ENCODE measurements at places on chromosomes 13 and 19.

- peak; percentile 84 for DNase-seq
Observed at GRCh38 chr13:64371045-64371444, 2859.1 kb downstream of the PCDH9 start.

DNA sequence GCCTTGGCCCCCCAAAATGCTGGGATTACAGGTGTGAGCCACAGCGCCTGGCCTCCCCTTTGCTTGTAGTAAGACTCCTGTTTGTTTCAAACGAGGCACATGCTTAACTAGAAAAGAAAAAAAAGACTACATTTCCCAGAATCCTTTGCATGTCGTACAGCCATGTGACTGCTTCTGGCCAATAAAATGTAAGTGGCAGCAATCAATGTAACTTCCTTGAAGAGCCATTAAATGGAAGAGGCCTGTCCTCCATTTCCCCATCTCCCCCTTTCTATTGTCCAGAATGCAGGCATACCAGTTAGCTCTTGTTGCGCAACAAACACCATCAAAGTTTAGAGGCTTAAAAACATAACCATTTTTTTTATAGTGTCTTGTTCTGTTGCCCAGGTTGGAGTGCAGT, 10.4 kb upstream of the GPR32 start:
- peak; percentile 64 for DNase-seq

DNA sequence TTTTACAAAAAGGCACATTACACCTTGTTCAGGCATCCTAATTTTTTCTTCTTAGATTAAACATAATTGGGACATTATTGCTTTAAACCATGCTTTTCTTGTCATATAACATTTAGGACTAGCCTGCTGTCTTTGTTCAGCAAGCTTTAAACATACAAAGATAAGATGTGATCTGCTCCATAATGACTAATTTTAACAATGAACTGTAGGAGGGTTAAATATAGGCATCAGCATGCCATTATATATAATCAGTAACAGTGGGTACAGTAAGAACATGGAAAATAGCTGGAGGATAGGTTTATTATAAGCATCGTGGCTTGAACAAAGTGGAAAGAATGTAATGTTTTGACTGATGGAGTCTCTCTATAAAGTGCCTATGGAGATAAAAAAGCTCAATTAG, 661.7 kb downstream of the SLITRK6 start:
- DNase-seq, result no peak

- DNase-seq, result peak; percentile 55
Observed at GRCh38 chr13:93244141-93244917, 17.7 kb downstream of the GPC6 start.

DNA sequence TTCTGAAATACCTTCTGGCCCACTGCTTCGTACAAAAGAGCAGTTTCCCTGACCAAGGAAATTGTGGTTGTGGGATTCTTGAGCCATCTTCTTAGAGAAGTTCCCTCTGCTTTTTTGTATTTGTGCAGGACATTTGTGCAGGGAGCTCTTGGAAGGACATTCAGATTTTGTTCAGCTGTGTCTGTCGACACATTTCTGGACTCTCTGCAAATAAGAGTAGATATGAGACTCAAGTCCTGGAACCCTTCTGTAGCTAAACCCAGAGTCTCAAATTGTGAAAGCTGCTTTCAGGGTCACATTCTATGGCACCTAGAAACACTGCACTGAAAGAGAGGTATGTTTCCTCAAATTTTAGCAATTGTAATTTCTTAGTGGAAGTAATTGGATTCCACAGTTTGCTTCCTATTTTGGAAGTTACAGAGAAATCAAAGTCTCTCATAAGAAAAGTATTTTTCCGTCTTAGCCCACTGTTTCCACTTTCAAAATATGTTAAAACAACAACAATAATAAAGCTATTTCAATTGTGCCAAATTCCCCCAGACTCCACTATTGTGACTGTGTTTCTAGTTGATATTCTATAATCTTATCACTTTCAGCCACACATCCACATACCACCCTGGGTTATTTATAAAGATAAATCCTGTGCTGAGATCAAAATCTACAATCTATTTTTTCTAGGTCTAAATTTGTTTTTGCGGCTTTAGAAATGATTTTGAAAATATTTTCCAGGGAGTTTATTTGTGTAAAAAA, 224.0 kb downstream of the COG6 start:
- no peak for DNase-seq

- DNase-seq, result no peak
Observed at GRCh38 chr13:66624302-66624701, 605.8 kb downstream of the PCDH9 start.

DNA sequence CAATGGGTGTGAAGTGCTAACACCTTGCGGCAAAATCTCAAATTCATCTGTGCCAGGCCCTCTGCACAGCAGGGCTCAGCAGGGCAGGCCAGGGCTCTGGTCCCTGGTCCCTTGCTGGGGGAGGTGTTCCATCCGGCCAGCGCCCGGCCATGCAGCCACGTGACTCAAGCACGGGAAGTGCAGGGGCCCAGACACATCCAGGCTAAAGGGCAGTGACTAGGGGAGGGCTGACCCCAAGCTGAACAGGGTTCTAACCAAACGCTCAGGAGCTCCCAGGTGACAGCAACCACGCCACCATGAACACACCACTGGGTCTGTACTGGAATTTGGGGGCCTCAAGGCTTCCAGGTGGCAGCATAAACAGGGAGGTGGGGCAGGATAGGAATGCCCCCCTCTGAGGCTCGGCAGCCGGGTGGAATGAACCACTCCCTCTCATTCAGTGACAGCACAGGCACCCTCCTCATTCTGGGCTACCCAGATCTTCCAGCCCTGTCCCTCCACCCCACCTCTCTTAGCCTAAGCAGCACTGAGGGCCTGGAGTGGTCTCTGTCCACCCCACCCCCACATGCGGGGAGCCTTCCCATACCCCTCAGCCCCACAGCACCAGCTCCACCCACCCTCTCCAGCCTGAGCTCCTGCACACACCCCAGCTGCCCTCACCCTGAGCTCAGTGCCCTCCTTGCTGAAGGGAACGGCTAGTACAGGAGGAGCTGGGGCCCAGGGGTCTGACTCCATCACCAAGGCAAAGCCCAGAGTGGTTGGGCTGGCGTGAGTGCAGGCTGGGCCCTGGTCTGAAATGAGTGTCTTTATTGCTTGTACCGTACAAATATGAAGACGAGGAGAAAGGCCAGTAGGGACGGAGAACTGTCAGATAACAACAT, 5.3 kb upstream of the CCNP start:
- peak; percentile 40 for DNase-seq

- DNase-seq, result no peak
Observed at GRCh38 chr19:41545547-41545946, 30.4 kb upstream of the CEACAM21 start.

DNA sequence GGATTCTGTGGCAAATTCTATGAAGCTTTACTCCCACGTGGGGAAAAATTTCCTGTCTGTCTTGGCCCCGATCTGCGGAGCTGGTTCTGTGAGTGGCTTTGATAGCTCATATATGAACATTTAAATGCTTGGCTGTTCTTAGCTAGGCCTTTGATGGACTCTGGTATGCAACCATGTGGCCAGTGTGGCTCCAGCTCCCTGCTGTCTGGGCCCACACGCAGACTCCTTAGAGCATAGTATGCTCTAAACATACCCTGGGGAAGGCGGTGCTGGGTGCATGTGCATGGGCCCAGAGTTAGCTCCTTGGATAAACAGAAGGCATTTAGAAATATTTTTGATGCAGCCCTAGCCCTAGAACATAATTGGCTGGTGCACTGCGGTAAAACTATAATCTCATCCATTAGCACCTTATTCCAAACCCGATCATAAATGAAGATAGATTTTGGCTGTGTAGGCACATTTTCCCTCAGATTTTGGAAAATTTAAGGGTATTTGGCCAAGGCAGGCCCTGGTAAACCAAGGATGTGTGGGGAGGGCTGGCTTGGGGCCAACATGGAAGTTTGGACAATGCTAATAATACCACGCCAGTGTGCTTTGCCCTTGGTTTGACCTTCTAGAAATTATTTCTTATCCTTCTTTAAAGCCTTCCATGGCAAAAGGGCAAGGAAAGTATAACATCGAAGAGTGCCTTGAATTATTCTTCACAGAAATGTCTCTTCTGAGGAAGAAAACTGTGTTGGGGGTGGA, 153.5 kb downstream of the LMO7 start:
- DNase-seq, result no peak

GRCh38 chr13:28671126-28671792, 12.3 kb downstream of the POMP start:
- no peak for DNase-seq

DNA sequence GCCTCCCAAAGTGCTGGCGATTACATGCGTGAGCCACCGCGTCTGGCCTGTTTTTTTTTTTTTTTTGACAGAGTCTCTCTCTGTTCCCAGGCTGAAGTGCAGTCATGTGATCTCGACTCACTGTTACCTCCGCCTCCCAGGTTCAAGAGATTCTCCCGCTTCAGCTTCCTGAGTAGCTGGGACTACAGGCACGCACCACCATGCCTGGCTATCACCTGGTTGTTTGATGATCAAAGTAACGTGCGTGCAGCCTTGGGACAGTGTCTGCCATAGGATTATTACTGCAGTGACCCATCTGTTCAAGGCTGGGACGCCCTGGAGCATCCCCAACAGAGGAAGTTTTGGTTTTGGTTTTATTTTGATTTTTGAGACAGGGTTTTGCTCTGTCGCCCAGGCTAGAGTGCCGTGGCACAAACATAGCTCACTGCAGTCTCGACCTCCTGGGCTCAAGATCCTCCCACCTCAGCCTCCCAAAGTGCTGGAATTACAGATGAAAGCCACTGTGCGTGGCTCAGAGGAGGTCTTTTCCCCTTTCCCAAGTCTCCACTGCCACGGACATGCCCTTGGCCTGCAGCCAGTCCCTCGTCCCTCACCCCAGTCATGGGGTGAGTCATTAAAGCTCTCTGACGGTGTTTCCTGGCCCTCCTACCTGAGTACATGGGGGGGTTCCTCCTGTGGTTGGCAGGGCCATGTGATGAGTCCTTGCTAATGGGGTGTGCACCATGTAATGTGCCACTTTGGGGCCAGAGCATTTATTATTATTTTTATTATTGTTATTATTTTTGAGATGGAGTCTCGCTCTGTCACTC, 65.6 kb downstream of the IER2 start:
- DNase-seq, result peak; percentile 33

- DNase-seq, result peak; percentile 30
Observed at GRCh38 chr13:73514208-73514607, 455.4 kb downstream of the KLF5 start.

- DNase-seq, result no peak
Observed at GRCh38 chr13:21909331-21909730, 238.5 kb downstream of the FGF9 start.

Data from ELR (cell line).